EL (cell line): ENCODE measurements at places on chromosomes 6 and 20.

GRCh38 chr6:160327981-160328380 is 20.2 kb upstream of the SLC22A3 start:
- DNase-seq = peak; percentile 64

- DNase-seq = no peak
These were observed 79.5 kb upstream of the ISM1 start for GRCh38 chr20:13141546-13141945.

DNA sequence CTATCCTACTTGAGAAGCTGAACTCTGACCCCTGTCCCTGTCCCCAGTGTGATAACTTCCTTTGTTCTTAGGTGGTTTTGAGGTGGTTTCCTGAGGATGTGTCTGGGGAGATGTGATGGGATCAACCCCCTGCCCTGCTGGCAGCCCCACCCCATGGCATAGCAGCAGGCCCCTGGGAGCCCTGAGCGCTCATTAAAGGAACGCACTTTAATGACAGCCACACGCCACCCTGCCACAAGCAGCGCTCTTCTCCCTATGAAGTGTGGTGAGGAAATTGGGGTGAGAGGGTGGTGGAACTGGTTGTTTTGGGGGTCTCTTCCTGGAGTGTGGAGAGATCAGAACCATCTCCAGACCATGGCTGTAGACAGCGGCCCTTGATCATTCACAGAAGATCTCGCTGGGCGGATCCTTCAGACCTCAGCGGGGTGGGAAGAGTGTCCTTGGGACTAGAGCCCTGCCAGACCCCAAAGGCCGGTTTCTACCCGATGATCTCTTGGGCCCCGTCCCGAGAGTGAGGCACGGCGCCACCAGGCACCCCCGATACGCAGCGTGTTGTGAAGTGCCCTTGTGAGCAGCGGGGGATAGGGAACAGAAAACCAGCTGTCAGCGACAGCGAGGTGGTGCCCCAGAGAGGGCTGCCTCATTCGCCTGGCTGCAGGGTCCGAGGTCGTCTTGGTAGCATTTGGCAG is 45.4 kb downstream of the SYNJ2 start:
- no peak for DNase-seq

DNA sequence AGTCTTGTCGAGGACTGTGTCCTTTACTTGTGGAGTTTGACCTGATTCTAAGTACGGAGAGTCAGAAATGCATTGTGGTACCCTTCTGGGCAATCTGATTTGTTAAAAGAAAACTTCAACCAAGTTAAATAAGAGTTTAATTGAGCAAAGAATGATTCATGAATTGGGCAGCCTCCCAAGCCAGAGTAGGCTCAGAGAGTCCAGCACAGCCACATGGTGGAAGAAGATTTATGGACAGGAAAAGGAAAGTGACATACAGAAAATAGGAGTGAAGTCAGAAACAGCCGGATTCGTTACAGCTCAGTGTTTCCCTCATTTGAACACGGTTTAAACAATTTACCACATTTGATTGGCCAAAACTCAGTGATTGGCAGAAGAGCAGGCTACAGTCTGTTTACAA is 329.2 kb downstream of the DHX35 start:
- peak; percentile 35 for DNase-seq

GRCh38 chr6:89297695-89298351 is 17.3 kb downstream of the GABRR2 start:
- DNase-seq = peak; percentile 96

DNA sequence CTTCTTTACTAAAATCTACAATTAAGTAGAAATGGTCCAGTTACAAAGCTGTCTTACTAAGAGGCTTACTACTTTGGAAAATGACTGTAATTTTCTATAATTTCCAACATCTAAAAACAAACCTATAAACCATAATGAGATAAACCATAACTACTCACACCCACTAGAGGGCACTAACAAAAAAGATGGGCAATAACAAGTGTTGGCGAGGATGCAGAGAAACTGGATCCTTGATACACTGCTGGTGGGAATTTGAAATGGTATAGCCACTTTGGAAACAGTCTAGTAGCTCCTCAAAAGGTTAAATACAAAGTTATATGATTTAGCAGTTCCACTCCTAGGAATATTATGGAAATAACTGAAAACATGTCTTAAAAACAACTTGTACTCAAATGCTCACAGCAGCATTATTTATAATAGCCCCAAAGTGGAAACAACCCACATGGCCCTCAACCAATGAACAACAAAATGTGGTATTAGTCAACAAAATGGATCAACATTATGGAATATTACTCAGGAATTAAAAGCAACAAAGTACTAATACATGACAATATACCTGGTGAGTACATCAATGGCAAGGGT is 50.6 kb downstream of the GJA10 start:
- DNase-seq = no peak

GRCh38 chr6:90401933-90402830 is 105.5 kb upstream of the BACH2 start:
- peak; percentile 23 for DNase-seq

DNA sequence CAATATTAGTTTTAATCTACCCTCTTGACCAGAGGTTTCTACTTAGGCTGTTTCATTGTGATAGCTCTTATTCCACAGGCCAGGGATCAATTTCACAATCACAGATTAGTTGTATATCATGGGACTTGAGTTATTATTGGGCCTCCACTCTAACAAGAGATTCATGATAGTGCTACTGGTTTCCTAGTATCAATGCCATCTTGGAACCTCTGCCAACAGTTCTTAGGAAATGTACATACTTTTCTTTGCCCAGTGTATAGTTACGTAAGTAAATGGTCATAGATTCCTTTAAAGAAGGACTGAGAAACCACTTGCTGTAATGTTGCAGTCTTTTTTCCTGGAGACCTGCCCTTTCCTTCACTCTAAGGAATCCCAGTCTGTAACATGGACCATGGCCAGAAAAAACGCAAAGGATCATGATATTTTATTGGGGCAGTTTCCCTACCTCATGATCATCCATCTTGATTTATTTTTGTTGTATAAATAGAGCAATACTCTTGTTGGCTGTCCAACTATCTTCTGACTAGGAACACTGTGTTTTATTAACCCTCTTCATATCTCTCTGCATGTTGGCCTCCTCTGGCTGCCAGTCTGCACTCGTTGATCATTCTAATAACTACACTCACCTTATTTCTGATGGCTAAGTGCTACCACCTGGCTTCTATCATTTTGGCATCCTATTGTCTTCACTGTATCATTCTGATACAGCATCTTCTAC is 38.0 kb upstream of the VGLL2 start:
- no peak for DNase-seq

DNA sequence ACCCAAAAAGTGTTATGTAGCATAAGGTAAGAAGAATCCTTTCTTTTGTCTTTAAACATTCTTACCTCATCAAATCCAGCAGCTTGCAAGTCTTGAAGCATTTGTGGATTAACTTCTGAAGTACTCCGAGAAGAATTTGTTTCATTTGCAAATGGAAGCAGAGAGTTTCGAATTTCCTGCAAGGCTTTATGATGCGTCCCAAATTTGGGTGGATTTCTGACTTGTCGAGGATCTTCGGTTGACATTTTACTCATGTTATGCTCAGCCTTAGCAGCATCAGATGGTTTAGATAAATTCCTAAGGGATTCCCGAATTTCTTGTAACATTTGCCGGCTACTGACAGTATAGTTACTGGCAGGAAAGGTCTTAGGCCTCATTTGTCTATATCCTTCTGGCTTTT is 16.2 kb downstream of the LATS1 start:
- peak; percentile 21 for DNase-seq

DNA sequence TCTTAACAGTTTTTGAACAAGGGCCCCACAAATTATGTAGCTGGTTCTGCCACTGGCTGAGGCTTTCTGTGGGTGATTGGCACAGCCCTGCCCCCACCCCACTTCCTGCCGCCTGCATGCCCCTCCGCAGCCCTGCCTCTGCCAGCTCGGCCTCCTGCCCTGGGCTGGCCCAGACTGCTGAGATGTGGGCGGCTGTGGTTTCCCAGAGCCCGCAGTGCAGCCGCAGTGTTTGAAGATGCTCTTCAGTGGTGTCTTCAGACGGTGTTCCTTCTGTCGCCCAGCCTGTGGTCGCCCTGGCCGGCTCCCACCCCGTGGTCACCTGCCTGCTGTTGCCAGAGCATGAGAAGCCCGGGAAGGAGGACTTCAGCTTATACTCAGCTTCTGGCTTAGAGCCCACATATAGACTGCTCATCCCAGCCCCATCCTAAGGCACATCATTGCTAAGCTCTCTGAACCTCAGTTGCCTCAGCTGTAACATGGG is 154.3 kb downstream of the VEGFA start:
- peak; percentile 30 for DNase-seq

GRCh38 chr6:4714961-4715501 is 61.2 kb upstream of the CDYL start:
- DNase-seq = no peak

DNA sequence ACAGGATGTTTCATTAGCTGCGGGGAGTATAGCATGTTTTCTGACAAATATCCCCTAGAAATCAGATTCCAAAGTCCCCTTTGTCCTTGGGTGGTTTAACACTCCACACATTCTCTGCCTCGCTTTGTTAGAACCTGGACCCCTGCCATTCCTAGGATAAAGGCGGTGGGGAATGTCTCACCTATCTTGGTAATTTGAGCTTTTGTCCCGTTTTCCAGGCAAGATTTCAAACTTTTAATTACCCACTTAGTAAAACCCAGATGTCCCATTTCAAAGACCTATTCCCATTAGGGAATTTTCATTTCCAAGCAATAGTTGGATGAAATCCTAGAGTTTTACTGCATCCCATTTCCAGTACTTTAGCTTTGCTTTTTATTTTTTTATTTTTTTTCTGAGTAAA is 501.0 kb upstream of the MAP3K7 start:
- no peak for DNase-seq

DNA sequence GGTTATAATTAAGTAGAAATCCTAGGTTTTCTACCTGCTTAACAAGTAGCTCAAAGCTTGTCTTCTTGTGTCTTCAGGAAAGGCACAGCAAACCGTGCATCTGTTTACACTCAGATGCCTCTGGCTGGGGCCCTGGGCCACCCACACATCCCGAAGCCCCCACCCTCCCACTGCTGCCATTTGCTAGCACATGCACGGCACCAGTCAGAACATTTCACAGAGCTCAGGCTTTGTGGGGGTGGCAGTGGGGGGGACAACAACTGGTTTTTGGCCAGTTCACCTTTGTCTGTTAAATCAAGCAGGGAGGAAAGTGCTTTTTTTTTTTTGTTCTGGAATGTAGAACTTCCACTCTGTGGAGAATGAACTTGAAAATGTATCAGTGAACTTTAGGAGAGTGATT is 77.7 kb downstream of the LINC00237 start:
- DNase-seq = no peak

DNA sequence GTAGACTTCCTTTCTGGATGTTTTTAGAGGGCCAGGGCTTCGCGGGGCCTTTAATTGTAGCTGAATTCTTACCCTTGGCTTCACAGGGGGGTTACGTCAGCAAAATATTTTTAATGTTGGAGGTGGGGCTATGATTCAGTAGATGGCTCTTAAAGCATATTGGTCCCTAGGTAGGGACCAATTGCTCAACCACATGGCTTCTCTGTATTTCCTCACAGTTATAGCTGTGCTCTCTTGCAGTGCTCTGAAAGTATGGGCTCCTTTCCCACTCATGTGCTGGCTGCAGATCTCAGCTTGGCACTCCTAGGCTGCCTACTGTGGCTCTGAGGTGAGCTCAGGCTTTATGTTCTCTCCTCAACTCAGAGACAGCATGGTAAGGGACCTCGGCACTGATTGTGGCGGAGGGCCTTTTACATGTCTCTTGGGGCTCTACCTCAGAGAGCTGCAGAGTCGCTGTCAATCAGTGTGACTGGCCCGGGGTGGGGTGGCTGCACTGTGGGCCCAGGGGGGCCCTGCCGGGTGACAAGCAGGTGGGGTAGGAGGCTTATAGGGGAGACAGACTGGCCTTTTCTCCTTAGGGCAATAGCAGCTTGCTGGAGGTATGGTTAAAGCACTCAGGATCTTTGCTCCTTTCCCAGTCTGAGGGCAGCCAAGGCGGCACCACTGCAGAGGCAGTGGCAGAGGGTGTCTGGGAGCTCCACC is 318.0 kb downstream of the DOK5 start:
- DNase-seq = no peak

- no peak for DNase-seq
These were observed 39.6 kb downstream of the ILRUN start for GRCh38 chr6:34657037-34657306.

- DNase-seq = peak; percentile 36
These were observed 38.0 kb downstream of the ELOVL2 start for GRCh38 chr6:11006061-11006460.

GRCh38 chr20:25296094-25297093 is 48.5 kb downstream of the PYGB start:
- DNase-seq = peak; percentile 28

DNA sequence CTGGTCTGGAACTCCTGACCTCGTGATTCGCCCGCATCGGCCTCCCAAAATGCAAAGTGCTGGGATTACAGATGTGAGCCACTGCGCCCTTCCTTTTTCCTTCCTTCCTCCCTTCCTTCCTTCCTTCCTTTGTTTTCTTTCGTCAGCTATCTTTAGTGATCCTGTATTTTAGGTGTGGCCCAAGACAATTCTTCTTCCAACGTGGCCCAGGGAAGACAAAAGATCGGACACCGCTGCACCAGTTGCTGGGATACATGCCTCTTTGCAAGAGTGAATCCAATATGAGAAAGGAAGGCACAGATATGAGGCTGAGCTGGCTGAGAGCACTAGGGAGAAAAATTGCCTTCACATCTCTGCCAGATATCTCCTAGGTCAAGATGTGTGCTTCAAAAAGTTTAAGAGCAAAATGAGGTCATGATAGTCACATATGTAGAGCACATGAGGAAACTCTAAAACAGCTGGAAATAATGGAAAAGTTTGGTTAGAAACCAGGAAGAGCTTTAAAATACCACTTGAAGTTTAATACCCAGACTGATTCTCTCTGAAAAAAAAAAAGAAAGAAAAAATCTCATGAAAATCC is 41.8 kb downstream of the OR2B2 start:
- no peak for DNase-seq

DNA sequence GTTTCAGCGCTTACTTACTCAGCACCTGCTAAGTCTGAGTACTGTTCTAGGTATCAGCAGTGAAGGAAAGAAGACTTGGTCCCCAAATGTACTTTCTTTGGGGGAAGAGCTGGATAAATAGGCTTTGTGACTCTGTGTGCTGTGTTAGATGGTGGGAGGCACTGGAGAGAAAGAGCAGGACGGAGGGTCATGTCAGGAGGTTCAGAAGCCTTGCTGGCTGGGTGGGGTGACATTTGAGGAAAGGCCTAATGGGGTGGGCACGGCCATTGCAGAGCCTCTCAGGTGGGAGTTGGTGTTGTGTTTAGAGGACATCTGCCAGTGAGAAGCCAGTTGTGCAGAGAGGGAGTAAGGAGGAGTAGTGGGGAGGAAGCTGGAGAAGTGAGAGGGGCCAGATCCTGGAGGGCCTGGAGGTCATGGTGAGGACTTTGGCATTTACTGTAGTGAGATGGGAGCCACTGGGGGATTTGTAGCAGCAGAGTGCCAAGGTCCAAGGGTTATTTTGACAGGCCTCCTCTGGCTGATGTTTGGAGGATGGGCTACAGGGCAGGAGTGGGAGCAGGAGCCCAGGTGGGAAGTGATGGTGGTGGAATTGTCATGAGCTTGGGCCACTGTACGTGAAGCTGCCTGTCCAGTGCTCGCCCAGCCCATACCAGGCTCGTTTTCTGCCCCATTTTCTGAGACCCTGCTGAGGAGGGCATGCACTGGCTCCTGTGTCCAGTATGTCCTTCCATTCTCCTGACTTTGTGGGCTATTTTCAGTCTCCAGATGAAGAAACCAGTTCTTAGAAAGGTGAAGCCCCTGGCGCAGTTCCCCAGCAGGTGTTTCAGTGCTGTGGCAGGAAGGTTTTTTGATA is 886 bp downstream of the SDCBP2 start:
- no peak for DNase-seq
